ENCODE measurements at places on chromosomes 7 and 10.

DNA sequence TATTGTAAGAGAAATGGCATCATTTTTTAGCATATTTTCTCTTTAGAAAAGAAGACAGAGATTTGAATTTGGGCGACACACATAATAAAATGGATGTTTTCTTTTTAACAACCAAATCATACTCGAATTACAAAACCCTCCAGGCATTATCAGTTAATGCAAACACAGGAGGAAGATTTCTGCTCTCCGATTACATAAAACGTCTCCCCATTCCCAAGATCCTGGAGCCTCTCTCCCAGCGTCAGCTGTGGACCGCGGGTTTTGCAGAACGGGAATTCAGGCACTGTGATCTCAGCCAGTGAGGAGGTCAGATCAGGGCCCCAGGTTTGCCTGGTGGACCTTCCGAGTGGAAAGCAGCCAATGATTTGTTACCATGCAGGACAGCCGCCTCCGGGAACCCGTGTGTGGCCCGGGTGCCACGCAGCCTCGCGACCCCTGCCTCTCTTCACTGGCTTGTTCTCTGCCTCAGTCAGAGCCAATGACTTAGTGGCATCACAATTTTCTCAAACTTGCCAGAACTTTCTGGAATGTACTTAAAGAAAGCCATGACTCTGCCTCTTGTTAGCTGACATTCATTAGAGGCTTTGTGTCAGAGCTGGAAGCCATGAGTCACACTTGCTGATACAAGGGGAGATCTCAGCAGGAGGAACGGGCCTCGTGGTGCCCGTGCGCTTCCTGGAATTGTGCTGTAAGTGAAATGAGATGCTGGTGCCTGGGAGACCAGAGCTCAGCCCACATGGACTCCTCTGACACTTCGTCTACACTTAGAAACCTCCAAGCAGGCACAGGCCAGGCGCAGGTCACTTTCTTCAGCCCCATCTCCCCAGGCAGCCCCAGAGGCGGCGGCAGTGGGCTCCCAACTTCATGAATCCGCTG is 246.1 kb downstream of the KLF6 start:
- no peak for DNase-seq

DNA sequence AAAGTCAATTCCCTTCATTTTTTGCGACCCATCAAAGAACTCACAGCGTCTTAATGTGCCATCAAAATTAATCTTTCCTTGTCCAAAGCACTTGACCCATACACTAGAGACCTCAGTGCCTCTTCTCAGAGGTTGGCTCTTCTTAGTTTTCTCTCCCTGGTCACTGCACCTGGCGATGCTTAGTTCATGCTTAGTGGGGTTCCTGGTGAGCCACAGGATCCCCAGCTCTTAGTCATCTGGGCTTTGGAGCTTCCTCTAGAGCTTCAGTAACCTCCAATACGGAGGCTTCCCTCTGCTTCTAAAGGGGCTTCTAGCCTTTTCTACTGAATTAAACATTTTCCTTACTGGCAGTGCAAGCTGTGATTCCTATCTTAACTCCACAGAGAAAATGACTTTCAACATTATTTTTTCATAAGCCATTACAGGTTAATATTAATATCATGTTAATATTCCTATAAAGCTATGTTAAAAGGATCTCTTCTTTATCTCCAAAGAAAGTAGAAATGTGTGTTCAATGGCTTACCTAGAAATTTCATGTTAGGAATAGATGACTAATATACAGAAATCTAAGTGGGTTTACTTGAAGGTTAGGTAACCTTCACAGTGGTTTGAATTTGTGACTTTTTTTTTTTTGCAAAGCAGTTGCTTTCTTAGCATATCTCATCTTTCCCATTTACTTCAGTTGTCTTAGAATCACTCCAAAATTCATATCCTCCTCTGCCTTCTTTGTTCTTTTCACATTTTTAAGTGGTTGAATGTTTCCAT is 295.2 kb downstream of the CAMK1D start:
- no peak for DNase-seq

- no peak for DNase-seq
These were observed 3.1 kb upstream of the CAPZA2 start for GRCh38 chr7:116859323-116859722.

- DNase-seq, result no peak
These were observed 1.5 kb downstream of the IRF5 start for GRCh38 chr7:128939075-128939860.

DNA sequence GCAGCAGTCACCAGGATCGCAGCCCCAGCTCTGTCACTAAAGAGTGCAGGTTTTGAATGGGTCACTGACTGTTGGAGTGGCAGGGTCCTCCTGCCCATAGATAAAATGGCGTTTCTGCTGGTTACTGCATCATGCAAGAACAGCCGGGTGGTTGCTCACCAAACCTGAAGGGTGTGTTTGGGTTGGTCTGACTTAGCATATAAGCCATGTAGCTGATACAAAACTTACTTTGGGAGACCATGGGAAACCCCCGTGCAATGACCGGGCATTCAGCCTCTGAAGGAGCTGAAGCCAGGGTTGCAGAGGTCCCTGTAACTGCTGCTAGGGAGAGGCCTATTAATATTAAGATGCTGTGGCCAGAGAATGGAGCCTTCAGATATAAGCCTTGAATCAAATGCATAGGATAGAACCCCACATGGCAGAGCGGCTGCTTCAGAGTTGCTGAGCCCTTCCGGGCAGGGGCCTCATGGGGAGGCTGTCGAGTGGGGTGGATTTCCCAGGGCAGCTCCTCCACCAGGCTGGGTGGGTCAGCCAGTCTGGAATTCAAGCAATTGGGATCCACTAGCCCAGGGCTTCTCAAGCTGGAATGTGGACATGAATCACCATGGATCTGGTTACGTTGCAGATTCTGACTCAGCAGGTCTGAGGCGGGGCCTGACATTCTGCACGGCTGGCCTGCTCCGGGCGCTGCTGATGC is 70.9 kb upstream of the CTBP2 start:
- DNase-seq, result no peak

GRCh38 chr10:132058793-132059759 is 6.7 kb upstream of the JAKMIP3 start:
- DNase-seq, result no peak

DNA sequence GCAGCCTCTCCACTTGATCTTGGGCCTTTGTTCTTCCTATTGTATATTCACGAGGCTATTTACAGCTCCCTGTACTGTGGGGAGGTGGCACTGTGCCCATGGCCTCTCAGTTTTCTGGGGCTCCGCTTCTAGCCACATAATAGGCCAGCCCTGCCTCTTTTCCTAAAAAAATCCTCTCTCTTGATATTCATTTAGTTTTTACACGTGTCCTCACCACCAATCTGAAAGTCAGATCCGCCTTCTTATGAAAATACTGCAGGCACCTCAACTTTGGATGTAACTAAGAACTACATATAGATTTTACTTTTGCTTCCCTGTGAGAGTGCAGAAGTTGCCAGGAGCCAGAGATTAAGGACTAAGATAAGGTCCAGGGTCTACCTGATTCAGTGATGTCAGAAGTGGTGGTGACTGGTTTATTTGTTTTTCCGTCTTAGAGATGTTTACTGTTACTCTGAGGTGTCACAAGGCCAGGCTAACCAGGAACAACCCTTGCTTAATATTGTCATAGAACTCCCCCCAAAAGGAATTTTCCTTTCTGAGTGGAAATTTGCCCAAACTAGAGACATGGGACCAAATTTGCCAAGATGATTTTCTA is 7.8 kb downstream of the BAMBI start:
- no peak for DNase-seq

GRCh38 chr10:42984035-42984610 is 92.7 kb upstream of the RET start:
- DNase-seq, result no peak

GRCh38 chr7:98168904-98169621 is 42.2 kb upstream of the BHLHA15 start:
- DNase-seq, result no peak

DNA sequence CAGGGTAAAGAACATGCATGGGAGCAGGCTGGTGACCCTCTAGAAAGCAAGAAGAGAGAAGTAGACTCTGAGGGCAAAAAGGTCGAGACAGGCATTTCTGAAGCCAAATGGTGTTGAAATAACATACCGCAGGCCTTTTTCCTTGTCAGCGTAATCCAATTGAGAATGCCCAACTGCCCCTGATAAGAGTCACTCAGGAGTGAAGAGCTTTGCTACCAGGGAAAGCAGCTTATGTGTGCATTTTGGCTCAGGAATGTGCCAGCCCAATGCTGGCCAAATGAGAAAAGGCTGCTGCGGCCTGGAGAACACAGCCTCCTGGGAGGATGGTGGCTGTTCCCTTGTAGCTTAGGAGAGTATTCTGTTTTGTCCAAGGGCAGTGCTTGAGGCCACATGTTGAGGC is 61.4 kb upstream of the NFKB2 start:
- DNase-seq, result no peak

DNA sequence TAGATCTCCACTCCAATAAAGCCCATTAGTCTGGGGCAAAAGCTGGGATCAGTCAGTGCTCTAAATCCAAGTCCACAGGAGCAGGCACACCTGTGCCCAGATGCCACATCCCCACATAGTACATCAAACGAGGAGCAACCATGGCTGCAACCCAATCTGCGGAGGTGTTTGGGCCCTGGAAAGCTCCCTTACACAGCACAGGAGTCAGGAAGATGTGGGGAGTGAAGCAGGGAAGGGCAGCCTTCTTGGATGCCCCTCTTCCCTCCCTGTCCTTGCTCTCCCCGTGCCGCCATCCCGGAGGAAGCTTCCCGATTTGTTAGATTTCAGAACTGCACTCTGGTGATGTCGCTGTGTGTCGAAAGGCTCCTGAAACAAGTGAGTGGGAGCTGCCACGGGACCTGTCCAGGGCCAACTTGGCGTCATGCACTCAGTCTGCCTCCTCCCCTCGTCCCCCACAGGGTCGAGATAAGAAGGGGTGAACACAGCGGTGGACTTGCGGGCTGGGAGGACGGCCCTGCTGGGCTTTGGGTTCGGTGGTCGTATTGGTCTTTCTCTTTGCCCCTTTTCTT is 230.6 kb upstream of the GRB10 start:
- DNase-seq, result no peak

- DNase-seq, result no peak
These were observed 16.1 kb upstream of the ZC3HAV1 start for GRCh38 chr7:139125657-139126056.

- no peak for DNase-seq
These were observed 75.9 kb upstream of the PTPRZ1 start for GRCh38 chr7:121796936-121797656.

DNA sequence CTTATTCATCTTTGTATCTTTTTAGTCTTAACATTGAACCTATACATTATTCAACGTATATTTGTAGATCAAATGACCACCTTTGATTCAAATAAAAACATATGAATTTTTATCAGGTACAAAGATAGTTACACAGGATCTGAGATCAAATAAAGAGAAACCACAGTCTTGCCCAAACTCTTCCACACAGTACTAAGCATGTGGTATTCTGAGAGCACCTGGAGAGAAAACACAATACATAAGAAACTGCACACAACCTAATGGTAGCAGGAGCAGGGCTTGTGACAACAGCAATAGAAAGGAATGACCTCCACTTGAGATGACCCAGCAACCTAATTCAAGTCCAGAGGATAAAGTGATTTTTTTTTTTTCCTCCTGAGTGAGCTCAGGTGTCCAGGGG is 6.5 kb upstream of the WASL start:
- no peak for DNase-seq

- DNase-seq, result no peak
These were observed 37.4 kb downstream of the C10orf120 start for GRCh38 chr10:122662231-122662630.

DNA sequence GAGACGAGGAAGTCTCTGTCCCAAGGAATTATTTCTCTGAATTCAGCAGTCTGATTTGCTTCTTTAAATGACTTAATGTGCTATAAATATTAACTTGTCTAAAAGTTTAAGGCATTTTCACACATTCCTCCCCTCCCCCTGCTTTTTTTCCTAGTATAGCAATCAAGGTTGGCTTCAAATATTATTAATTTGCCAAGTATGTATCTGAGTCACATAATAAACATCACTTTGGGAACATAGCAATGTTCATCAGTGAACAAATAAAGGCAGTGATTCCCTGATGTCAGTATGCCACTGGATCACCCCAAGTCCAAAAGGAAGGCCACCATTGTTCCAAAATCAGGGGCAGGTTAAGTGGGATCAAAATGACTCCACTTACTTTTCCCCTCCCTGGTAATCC is 40.5 kb downstream of the PDE6C start:
- no peak for DNase-seq

DNA sequence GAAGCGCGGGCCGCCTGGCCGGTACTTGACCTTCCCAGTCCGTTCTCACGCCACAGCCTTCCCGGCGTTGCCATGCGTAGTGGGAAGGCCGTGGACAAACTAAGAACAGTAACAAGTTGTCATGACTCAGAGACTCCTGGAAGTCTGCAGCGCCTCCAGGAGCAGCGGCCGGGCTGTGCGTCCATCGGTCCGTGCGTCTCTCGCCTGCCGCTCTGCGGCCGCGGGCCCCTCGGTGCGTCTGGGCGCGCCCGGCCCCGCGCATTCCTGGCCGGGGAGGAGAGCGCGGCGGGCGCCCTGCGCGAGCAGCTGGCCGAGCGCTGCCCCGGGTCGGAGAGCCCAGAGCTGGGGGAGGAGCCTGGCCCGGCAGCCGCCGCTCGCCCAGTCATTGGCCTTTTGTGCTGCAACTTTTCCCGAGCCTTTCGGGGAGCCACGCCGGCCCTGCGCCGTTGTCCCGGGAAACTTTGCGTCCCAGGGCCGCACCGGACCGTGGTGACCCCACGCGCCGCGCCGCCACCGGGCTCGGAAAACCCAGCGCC is 123.7 kb downstream of the TACC2 start:
- no peak for DNase-seq

Measured in immature natural killer cell (primary cell).